ENCODE measurements at places on chromosomes 16 and 17. TPM values are rescaled to one million over a fixed set of nuclear protein-coding genes. Genes with fewer than 3 reads are reported as not detected.

Gene TEN1
- 7.3 TPM for total RNA-seq

Gene TMEM238L
- 0.22 TPM for total RNA-seq

Gene COPS3
- total RNA-seq = 249 TPM

Gene CHRNE
- total RNA-seq = not detected

Gene CSH2
- not detected for total RNA-seq

Gene PRSS36
- 1.0 TPM for total RNA-seq

Gene SPN
- total RNA-seq = 0.88 TPM

Gene SMIM36
- total RNA-seq = not detected

Gene CORO6
- total RNA-seq = 486 TPM

Gene CLEC3A
- not detected for total RNA-seq

Gene ARL6IP1
- total RNA-seq = 39.1 TPM

Gene JUP
- total RNA-seq = 105 TPM

Gene PRRT2
- 3.5 TPM for total RNA-seq

Gene SYCE1L
- not detected for total RNA-seq

Gene KRT36
- not detected for total RNA-seq

Gene EFNB3
- total RNA-seq = 0.46 TPM

Gene ABCC6
- total RNA-seq = 4.8 TPM

Gene HOXB8
- total RNA-seq = not detected

Gene NUPR1
- 18.7 TPM for total RNA-seq

Gene HASPIN
- total RNA-seq = 0.20 TPM

Gene MC1R
- total RNA-seq = 1.8 TPM

Gene CDH11
- 8.1 TPM for total RNA-seq

Gene TBC1D28
- total RNA-seq = not detected

Gene NPIPA3
- total RNA-seq = 1.4 TPM

Gene SDR42E1
- total RNA-seq = not detected

Gene CA5A
- not detected for total RNA-seq

Gene PRAC1
- not detected for total RNA-seq

Gene TLCD2
- total RNA-seq = 0.89 TPM

Gene COX10
- 123 TPM for total RNA-seq

Gene FCSK
- 9.6 TPM for total RNA-seq

Gene ADAM11
- total RNA-seq = 0.36 TPM

Gene PIK3R5
- total RNA-seq = 0.63 TPM

Gene WNK4
- not detected for total RNA-seq

Gene MYH13
- not detected for total RNA-seq

Gene CHST4
- total RNA-seq = not detected

Gene PPP1R27
- total RNA-seq = 502 TPM

Gene TAX1BP3
- total RNA-seq = 24.1 TPM

Gene ACSF3
- 17.8 TPM for total RNA-seq

Gene ITGAX
- 0.46 TPM for total RNA-seq

Gene TBC1D3C
- total RNA-seq = not detected
